ENCODE measurements at places on chromosomes 2 and 18.

GRCh38 chr2:241900251-241901017 lies 30.9 kb downstream of the RTP5 start:
- DNase-seq: no peak

- DNase-seq: no peak
Measured at GRCh38 chr2:65267008-65267407, 39.4 kb downstream of the ACTR2 start.

GRCh38 chr2:196607073-196607472 lies 32.4 kb upstream of the CCDC150 start:
- peak; percentile 41 for DNase-seq

DNA sequence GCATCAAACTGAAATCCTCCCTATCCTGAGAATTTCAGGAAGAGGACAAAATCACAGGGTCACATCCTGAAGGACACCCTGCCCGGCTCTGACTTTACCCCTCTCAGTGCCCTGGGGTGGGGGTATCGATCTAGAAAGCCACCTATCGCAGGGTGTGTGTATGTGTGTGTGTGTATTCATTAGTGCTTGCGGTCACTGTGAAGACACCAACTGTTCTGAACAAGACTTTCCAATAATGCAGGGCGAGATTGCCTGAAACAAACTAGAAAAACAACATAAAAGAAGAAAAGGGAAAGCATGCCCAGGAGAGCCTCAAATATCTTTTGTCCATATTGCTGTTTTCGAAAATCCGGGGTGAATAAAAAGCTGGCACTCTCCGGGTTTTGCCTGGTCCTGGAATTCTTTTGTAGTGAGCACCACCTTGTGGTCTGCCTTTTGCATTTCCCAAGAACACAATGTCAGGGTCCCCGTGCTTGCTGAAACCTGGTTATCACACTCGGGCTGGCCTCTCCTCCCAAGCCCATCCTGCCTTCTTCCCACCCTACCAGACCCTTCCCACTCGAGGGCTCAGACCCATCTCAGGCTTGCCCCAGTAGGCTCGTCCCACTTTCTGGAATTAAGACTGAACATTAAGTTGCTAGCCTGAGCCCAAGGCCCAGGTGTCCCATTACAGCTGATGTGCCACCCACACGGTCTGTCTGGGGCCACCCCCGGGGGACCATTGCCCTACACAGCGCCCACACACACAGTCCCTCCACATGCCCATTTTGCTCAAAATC lies 25.0 kb upstream of the COPS8 start:
- DNase-seq: peak; percentile 41

DNA sequence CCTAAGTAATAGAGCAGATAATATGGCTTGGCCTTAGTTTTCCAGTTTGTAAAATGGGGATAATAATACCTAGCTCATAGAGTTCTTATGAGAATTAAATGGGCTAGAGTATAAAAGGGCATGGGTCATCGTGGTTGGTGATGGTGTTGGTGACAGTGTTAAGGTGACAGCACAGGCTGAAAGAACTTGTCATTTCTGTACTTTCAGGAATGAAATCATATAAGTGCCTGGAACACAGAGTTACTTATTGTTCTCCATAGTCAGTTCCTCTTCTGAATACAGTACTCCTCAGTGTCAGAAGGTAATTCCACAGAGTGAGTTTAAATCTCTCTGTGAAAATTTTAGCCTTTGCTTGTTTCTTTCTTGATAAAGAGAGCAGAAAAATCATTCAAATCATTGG lies 42.4 kb downstream of the KIF5C start:
- DNase-seq: no peak

DNA sequence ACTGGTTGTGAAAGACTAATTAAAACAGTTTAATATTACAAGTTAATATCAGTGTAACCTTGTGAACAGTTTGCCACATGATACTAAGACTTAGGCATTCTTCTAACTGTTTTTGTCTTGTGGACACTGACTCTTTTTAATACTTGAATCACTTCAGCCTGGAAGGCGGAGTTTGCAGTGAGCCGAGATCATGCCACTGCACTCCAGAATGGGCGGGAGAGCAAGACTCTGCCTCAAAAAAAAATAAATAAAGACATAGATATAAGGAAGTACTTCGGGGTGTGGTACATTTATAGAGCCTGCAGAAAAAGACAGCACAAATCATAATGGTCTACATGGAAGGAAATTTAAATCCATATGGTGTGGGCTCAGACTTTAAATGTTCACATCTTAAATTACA lies 300.4 kb upstream of the NETO1 start:
- no peak for DNase-seq

- no peak for DNase-seq
Measured at GRCh38 chr2:150480971-150481830, 6.3 kb downstream of the RND3 start.

- no peak for DNase-seq
Measured at GRCh38 chr18:23838801-23839366, 149.6 kb downstream of the LAMA3 start.

DNA sequence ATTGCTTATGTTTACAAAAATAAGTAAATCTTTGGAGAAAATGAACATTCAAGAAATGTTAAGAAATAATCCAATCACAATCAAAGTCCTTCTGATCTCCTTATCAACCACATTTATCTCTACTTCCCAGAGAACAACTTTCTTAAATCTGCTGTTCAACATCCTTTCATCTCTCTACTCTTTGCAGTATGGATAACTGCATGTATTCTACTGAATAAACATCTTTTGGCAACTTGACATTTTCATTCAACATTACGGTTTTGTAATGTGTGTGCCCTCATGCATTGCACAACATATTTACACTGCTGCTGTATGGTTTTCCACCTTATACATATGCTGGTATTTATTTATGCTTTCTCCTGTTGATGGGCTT lies 9.2 kb downstream of the CMPK2 start:
- no peak for DNase-seq

DNA sequence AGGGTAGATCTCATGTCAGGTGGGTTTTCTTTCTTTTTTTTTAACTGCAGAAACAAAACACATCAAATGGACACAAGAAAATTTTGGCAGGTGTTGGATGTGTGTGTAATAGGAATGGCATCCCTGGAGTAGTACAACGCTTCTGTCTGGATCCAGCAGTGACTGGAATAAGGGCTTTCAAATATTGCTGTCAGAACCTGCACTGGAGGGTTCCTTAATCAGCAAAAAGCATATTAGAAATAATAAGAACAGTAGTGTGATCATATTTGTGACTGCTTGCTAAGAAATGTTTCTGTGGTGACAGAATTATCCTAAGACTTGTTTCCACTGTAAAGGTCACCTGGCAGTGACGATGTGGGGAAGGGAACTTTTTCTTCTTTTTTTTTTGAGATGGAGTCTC lies 30.8 kb downstream of the CREG2 start:
- DNase-seq: no peak

DNA sequence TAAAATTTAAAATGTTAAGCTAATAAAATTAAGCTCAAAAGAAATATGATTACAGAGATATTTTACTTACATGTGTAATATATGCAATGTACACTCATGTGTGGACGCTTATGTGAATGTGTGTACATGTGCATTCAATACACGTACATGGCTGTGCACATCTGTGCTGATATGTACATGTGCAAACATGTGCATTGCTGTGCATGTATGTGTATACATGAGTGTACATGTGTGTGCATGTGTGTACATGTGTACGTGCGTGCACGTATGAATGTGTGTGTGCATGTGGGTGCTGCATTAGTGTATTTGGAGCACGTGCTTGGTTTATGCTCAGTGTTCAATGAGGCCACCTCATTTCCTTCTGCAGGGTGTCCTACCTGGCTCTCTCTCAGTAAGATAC lies 88.2 kb upstream of the TMEM18 start:
- no peak for DNase-seq

GRCh38 chr2:229133155-229133772 lies 137.8 kb downstream of the PID1 start:
- DNase-seq: no peak

GRCh38 chr2:213065583-213066442 lies 85.6 kb downstream of the IKZF2 start:
- peak; percentile 71 for DNase-seq

GRCh38 chr2:75199428-75200011 lies at the start of gene TACR1:
Gene TACR1, minus strand, starts transcription at chr2:75199520. Its CDS starts 586 bp downstream, at chr2:75198934.
- no peak for DNase-seq

GRCh38 chr2:128280901-128281321 lies 37.8 kb downstream of the HS6ST1 start:
- DNase-seq: no peak

GRCh38 chr2:156573710-156574109 lies 137.5 kb downstream of the GPD2 start:
- no peak for DNase-seq

- no peak for DNase-seq
Measured at GRCh38 chr2:55487686-55488085, 31.8 kb upstream of the CFAP36 start.

GRCh38 chr2:172962824-172963223 lies 112.8 kb upstream of the MAP3K20 start:
- DNase-seq: no peak

DNA sequence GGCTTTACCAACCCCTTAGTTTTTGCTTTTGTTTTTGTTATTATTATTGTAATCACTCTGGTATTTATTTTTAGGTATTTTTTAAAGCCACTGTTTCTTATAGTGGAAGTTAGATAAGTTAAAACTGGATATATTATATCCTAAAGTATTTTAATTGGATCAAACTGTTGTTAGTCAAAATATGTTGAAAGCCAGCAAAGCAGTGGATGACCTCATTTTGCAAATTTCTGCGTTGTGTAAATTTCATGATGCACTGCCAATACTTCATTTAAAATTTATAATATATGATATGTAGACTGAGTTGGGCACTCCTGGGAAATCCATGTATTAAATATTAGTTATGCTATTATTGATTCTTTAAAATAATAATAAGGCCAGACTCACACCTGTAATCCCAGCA lies 661.7 kb upstream of the NRXN1 start:
- DNase-seq: no peak

DNA sequence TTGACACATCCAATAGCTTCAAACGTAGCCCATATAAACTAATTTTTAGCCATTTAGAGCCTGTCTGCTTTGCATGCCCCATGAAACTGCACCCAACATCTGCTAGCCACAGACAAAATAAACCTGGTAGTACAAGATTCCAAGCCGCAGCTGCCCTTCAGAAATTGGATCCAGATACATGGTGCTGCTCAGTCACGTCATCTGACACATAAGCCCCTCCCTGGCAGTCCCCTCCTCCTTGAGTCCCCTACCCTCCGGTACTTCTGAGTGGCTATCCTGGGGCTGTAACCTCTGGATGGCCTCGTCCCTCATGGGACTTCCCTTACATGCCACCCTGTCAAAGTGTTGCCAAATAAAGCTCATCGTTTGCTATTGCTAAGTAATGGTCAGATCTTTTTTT lies 33.8 kb downstream of the PROC start:
- no peak for DNase-seq

- no peak for DNase-seq
Measured at GRCh38 chr2:156005999-156006712, 326.4 kb downstream of the NR4A2 start.

DNA sequence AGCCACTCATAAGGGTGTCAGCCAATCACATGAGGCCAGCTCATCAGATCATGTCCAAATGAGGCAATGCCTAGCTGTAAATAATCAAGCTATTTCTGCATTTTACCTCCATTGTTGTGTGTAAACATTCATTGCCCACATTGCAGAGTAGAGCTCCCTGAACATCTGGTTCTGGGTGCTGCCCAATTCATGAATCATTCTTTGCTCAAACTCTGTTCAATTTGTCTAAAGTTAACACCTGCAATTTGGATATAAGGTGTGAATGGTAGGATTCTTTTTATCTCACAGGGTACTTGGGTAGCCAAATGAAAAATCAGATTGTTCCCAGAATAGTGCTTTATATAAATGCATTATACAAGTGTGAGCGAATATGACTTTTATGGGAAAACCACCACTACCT lies 345.5 kb upstream of the NT5C1B start:
- no peak for DNase-seq

DNA sequence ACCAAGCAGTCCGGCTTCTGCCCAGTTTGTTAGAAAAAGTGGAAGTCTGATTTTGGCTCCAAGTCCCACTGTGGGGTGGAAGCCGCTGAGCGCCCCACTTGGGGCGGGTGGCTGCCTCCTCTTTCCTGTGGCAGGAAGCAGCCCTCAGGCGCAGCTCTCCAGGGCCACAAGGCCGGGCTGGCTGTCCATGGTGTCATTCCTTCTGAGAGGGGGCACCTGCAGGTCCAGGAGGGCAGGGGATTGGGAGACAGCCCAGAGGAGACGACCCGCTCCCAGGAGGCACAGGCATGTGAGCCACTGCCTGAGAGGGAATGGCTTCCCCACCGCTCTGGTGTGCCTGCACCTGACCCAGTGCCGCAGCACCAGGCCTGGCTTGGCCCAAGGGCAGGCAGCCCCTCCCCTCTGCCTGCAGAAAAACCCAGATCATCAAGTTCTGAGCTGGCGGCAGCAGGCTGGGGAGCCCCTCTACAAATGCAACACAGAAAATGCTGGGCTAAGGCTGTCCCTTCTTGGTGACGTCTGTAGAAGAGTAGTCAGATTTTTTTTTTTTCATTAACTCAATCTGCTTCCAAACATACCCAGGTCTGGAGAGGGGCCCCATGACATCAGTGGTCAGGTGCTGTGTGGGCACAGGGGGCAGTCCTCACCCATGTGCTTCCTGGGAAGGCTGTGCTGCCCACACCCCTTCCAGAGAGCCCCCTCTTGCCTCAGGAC lies 38.4 kb downstream of the HS6ST1 start:
- DNase-seq: no peak

- no peak for DNase-seq
Measured at GRCh38 chr18:45412577-45412976, 202.7 kb upstream of the SLC14A2 start.

DNA sequence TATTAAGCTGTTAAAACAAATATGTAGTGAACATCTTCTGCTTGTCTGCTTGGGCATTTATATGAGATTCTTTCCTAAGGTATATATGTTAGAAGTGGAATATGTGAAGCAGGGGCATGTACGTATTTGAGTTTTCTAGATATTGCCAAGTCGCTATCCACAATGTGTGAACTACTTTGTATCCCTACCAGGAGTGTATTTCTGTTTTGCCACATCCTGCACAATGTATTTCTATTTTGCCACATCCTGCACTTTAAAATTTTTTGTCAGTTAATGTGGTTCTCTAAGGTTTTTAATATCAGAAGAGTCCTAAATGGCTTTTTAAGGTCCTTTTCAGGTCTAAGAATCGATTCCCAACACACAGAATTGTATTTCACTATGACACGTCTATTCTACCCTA lies 141.7 kb upstream of the ATP5MC3 start:
- no peak for DNase-seq

- no peak for DNase-seq
Measured at GRCh38 chr2:88753833-88754584, 62.5 kb downstream of the RPIA start.

- no peak for DNase-seq
Measured at GRCh38 chr18:36179562-36180355, 7.5 kb upstream of the MOCOS start.

DNA sequence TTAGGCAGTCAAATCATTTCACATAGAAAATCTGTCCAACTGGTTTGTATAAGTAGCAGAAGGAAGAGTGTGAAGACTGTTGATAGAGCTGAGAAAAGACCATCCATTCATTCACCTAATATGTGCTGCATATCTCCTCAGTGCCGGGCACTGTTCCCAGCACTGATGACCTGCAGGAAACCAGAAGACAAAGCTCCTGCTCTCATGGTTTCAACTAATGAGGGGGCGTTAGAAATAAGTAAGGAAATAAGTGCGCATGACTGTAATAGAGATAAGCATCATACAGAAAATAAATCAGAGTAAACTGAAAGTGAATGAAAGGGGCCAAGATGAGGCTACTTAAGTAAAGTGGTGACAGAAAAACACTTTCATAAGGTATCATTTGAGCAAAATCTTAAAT lies 427.5 kb upstream of the CDH20 start:
- DNase-seq: no peak

All from DMS 273 treated with DMSO at 0.1 percent for 48 hours (cell line).